ENCODE measurements at places on chromosomes 1 and 21.

- DNase-seq = no peak
These were observed 188.1 kb upstream of the RGS18 start for GRCh38 chr1:191970116-191970515.

DNA sequence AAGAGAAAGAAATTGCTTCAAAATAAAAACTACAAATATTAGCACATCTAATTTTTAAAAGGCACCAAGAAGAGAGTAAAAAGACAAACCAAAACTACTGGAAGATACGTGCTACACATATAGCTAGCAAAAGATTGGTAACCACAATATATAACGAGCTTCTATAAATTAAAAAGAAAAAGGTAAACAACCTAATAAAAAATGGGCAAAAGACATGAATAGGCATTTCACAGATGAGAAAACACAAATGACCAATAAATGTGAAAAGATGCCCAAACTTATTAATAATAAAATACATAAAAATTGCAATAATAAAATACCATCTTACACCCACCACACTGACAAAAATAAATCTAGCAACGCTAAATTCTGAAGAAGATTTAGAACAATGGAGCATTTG, 26.2 kb downstream of the LEMD1 start:
- no peak for DNase-seq

GRCh38 chr1:54296666-54297065, 96.7 kb downstream of the MRPL37 start:
- no peak for DNase-seq

DNA sequence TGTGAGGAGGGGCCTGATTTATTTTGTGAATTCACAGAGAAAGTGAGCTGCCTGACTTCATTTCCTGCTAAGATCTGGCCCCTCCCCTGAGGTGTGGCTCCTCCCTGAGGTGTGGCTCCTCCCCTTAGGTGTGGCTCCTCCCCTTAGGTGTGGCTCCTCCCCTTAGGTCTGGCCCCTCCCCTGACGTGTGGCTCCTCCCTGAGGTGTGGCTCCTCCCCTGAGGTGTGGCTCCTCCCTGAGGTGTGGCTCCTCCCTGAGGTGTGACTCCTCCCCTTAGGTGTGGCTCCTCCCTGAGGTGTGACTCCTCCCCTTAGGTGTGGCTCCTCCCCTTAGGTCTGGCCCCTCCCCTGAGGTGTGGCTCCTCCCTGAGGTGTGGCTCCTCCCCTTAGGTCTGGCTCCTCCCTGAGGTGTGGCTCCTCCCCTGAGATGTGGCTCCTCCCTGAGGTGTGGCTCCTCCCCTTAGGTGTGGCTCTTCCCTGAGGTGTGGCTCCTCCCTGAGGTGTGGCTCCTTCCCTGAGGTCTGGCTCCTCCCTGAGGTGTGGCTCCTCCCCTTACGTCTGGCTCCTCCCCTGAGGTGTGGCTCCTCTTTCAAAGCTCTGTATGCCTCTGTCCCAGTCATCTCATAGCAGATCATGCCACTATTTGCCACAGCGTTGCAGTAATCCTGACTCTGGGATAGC, 26.9 kb upstream of the LRRC3 start:
- DNase-seq = no peak

- DNase-seq = no peak
These were observed 18.6 kb upstream of the COQ8A start for GRCh38 chr1:226921504-226921903.

DNA sequence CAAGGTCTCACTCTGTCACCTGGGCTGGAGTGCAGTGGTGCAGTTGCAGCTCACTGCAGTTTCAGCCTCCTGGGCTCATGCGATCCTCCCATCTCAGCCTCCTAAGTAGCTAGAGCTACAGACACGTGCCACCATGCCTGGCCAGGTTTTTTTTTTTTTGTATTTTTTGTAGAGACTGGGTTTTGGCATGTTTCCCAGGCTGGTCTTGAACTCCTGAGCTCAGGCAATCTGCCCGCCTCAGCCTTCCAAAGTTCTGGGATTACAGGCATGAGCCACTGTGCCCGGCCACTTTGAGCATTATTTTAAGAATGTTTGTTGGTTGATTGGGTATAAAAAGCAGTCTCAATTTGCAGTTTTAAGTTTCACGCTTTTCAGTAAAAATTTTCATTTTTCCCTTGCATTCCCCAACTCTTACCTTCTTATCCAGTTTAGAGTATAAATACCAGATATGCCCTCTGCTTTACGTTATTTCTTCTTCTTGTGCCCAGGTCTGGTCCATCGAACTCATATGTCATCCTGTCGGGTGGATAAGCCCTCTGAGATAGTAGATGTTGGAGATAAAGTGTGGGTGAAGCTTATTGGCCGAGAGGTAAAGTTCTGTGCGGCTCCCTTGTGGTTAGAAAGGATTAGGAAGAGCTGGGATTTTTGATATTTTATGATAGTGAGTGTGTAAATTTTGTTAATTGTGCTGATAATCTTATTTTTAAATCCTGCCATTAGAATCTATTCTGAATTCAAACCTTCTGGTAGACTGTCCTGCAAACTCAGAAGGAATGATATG, 36.0 kb downstream of the FABP3 start:
- no peak for DNase-seq

- peak; percentile 70 for DNase-seq
These were observed 16.9 kb downstream of the NTMT2 start for GRCh38 chr1:170162459-170163246.

DNA sequence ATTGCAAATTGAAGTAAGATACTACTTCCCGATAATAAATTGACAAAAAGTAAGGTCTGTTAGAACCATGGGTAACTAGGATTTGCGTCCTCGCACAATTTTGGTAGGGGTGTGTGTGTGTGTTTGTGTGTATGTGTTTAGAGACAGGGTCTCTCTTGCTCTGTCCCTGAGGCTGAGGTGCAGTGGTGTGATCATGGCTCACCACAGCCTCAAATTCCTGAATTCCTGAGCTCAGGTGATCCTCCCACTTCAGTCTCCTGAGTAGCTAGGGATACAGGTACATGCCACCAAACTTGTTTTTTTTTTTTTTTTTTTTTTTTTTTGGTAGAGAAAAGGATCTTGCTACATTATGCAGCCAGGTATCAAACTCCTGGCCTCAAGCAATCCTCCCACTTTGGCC, 209.2 kb upstream of the ESRRG start:
- no peak for DNase-seq

All from tibial artery (tissue), 4 donors.